ENCODE measurements at places on chromosomes 6 and 20.
A peak's percentile ranks its signal among the peaks of the same experiment; 100 is the strongest.

DNA sequence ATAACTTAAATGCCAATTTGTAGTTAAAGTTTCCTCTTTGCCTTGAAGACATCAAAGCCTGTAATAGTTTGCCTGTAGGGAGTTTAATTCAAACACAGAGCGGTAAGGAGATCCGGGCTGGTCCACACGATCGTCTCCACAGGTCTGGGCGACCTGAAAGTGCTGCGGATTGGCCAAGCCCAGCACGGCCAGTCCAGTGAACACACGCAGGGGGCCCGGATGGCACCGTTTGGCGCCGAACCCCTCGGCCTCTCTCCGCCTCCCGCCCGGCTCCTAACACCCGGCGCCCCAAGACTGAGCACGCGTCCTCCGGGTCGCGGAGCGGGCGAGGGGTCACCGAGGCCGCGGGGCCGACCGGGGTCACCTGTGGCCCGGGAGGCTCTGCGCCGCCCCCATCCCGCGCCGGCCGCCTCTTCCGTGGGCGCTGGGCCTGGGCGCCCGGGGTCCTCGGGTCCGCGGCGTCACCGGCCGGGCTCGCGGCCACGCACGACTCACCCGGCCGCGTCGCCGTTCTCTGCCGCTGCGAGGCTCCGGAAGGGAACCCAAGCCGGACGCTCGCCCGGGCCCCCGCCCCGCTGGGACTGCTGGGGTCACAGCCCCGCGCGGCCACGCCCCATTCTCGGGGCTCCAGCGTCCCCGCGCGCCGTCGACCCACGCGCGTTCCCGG, 481 bp downstream of the SERPINB6 start:
- DNase-seq = peak; percentile 79

GRCh38 chr20:58791286-58791685, 59.4 kb downstream of the GNAS-AS1 start:
- no peak for DNase-seq

DNA sequence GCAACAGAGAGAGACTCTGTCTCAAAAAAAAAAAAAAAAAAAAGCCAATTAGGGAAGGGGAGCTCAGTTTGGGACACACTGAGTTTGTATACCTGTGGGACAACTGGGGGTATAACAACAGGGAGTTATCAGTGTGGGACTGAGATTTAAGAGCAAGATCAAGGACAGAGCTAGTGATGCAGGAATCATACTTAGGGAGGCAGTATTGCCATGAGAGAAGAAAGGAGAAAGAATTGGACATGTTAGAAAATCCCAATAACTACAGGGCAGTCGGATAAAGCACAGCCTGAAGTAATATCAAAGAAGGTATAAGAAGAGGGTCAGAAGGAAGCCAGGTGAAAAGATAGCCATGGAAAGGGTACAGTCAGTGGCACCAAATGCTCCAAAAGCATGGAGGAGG, 121.2 kb downstream of the PTPRT start:
- no peak for DNase-seq

- DNase-seq = no peak
These were observed 35.3 kb downstream of the GRM4 start for GRCh38 chr6:34110610-34111009.

Measured in putamen (tissue), 1 donor.